Tongue (tissue), 3 donors: ENCODE measurements at places on chromosomes 4 and X. TPM values are rescaled to one million over a fixed set of nuclear protein-coding genes. Genes with fewer than 3 reads are reported as not detected.

- peak; percentile 82 for DNase-seq
These were observed 2088.7 kb upstream of the AGA start for GRCh38 chr4:179530958-179531357.

DNA sequence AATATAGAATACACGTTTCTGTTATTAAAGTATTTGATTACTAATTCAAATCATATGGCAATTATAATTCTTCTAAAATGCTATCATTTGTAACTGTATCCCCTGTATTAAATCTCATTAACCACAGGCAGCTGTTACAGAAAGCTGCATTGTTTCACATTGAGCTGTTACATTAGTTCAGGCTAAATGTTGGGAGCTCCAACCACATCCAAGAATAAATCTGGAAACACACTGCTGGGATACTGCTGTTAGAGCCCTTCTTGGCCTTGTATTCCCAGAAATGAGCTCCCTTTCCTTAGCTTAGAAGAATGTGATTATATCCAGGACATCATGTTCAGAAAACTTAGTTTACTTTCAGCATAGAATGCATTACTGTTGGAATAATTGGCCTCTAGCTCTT, 48.2 kb downstream of the GUCY1B1 start:
- peak; percentile 89 for DNase-seq

Gene PLS3
- total RNA-seq = 133 TPM

DNA sequence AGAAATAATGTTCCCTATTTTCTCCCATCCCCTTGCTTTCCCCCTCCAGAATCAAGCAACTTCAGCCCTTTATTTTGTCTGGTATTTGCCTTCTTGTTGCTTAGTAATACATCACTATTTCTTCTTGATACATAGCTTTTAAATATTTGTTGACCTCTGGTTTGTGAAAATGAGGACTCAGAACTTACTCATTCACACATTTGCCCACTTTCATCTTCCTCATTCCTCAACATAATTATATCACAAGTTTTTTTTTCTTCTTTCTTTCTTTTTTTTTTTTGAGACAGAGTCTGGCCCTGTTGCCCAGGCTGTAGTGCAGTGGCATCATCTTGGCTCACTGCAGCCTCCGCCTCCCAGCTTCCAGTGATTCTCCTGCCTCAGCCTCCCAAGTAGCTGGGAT, 28.9 kb upstream of the NDUFC1 start:
- DNase-seq = no peak

- no peak for DNase-seq
These were observed 194.7 kb upstream of the CXorf51B start for GRCh38 chrX:146614663-146615478.

Gene MAGEC3
- not detected for total RNA-seq

- DNase-seq = no peak
These were observed 151.4 kb downstream of the BANK1 start for GRCh38 chr4:101941816-101942358.

Gene MPP1
- 21.2 TPM for total RNA-seq

DNA sequence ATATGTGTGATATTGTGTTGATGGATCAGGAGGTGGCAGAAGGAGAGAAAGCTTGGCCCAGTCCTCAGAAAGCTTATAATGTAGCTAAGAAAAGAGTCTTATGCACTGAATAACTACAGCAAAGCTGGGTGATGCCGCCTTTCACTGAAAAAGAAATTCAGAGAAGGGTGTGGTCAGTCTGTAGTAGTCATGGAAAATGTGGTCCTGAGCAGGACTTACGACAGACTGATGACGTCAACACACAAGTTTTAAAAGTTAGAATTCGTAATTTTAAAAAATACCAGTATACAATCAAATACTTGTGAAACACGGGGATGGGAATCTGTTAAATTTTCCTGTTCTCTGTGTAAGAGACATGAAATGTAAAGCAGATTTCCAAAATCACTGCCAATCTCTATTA, 87.0 kb upstream of the RAPGEF2 start:
- DNase-seq = no peak

Gene CT45A3
- total RNA-seq = not detected

DNA sequence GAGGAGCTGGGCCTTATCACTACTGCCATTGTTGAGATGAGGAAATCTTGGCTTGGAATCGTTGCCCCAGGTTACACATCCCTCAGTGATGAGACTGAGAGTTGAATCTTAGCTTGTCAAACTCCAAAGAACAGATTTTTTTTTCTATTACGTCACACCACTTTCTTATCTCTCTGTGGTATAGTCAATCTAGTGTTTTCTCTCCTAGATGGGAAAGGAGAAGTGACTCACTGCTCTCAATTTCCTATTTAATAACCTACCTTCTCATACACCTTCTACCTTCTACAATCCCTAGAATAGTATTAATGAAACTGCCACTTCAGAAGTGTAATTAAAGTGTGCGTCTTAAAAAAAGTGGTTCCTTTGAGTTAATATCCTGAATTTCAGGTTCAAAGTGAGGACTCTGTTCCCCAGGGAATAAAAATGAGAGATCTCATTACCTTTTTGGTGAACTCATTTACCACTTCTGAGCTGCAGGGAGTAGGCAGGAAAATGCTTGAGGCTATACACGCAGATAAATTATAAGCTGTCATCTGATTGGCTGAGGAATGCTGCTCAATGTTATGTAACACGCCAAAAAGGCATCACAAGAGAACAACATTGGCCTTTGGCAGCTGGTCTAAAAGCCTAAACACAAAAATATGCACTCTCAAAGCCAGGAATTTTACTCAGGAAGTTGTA, 59.3 kb downstream of the MAD2L1 start:
- DNase-seq = peak; percentile 83

Gene TMPRSS11A
- 9.2 TPM for total RNA-seq

- no peak for DNase-seq
These were observed 26.2 kb upstream of the PYURF start for GRCh38 chr4:88549815-88550214.

DNA sequence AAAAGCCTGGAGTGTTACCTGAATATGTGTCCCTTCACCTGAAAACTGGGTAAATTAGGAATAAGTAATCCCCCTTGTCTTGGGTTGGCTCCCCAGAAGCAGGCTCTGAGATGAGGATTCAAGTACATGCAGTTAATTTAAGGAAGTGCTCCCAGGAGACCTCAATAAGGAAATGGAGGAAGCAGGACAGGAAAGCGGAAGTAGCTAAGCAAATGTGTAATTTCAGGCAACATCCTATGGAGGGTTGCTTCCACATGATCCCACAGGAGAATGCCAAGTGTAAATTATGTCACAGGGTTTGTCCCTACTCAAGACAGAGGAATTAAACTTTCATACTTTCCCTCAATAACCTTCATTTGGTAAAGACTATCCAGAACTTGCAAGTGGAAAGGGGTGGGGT, 48.1 kb upstream of the ARHGEF6 start:
- no peak for DNase-seq

Gene TMEM271
- total RNA-seq = 0.41 TPM

DNA sequence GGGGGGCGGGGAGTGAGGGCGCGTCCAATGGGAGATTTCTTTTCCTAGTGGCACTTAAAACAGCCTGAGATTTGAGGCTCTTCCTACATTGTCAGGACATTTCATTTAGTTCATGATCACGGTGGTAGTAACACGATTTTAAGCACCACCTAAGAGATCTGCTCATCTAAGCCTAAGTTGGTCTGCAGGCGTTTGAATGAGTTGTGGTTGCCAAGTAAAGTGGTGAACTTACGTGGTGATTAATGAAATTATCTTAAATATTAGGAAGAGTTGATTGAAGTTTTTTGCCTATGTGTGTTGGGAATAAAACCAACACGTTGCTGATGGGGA, 1.1 kb downstream of the HTT start:
- no peak for DNase-seq

Gene TENM3
- 62.0 TPM for total RNA-seq

GRCh38 chr4:54517781-54518444, 139.8 kb upstream of the KIT start:
- DNase-seq = no peak

Gene MBNL3
- total RNA-seq = 24.7 TPM

GRCh38 chr4:30721185-30722091, 1.3 kb downstream of the PCDH7 start:
- DNase-seq = peak; percentile 67

Gene PDZD4
- 4.1 TPM for total RNA-seq

DNA sequence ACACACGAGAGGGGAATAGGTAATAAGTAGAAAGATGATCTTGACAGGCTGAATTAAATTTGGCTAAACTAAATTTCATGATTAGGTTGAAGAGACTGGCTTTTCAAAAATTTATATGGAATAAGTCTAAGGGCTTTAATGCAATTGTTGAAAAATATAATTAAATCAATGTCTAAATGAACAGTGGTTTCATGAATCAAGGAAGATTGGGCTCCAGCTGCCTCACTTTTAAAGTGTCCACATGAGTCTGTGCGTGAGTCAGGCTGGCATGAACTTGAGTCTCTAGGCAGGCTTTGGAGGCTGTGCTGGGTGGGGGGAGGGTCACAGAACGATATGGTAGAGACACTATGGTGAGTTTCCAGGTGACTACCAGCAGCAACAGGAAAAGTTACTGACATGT, 111.9 kb downstream of the SORBS2 start:
- no peak for DNase-seq

Gene PTCHD1
- total RNA-seq = 0.31 TPM

GRCh38 chr4:76821641-76822040, 76.3 kb downstream of the SOWAHB start:
- DNase-seq = peak; percentile 82

GRCh38 chr4:3387943-3388361, 53.8 kb upstream of the HGFAC start:
- DNase-seq = peak; percentile 69

GRCh38 chr4:156545003-156545785, 426.4 kb downstream of the PDGFC start:
- peak; percentile 56 for DNase-seq

GRCh38 chrX:143171703-143172102, 146.0 kb downstream of the SPANXN4 start:
- DNase-seq = no peak

GRCh38 chr4:118277243-118277642, 75.6 kb downstream of the PRSS12 start:
- DNase-seq = no peak

- no peak for DNase-seq
These were observed 1337.5 kb downstream of the FSTL5 start for GRCh38 chr4:160826339-160826679.

Gene GNRHR
- total RNA-seq = not detected

- DNase-seq = peak; percentile 68
These were observed 3.1 kb downstream of the ZNF827 start for GRCh38 chr4:145935253-145936141.

DNA sequence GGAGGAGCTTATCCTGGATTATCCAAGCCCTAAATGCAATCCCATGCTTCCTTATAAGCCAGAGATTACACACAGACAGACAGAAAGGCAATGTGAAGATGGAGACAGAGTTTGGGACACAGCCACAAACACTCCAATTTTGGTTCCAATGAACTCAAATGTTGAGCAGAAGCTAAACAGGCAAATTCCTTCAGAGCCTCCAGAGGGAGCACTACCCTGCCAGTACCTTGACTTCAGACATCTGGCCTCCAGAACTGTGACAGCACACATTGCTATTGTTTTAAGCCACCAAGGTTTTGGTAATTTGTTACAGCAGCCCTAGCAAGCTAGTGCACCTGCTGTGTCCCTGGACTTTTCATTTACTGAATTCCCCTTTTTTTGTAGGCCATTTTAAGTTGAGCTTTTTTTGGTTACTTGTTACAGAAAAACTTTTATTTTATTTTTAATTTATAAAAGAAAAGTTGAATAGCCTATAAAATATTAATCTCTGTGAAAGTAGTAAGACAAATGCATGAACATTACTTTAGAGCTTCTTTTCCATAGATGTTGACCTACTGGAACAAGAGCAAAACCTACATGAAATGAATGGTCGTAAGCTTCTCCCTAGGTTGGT, 33.4 kb upstream of the SRD5A3 start:
- DNase-seq = peak; percentile 50

Gene SYTL4
- total RNA-seq = 7.7 TPM

Gene SPARCL1
- 395 TPM for total RNA-seq

Gene ACSL1
- 78.9 TPM for total RNA-seq

DNA sequence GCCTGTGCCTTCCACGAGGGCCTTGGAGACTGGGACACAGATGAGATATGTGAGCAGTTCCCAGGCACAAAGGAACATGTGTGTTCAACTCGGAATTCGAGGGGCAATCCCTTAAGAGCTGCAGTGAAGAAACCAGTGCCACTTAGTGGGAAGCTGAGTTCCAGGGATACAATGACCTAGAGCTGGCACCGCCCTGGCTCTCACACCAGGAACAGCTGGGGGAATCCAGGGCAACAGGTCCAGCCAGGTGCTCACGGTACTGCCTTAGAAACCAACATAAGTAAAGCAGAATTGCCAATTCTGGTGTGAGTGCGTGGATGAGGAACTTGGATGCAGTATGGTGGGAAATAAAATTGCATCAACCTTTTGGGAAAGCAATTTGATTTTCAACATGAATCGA, 122.9 kb downstream of the AFAP1 start:
- no peak for DNase-seq

Gene RAI2
- 2.1 TPM for total RNA-seq

GRCh38 chr4:133316909-133317308, 167.8 kb downstream of the PCDH10 start:
- DNase-seq = no peak

- no peak for DNase-seq
These were observed 46.1 kb upstream of the TSPAN7 start for GRCh38 chrX:38515291-38515690.

- peak; percentile 85 for DNase-seq
These were observed 7.4 kb downstream of the HNRNPH2 start for GRCh38 chrX:101415180-101416145.

Gene SORBS2
- 49.2 TPM for total RNA-seq
